ENCODE measurements at places on chromosomes 11 and 22. TPM values are rescaled to one million over a fixed set of nuclear protein-coding genes. Genes with fewer than 3 reads are reported as not detected.

FJX1 gene
- 0.69 TPM for total RNA-seq

HIC2 gene
- 6.1 TPM for total RNA-seq

A4GALT gene
- total RNA-seq = not detected

TTC12 gene
- total RNA-seq = 20.3 TPM

TBX10 gene
- not detected for total RNA-seq

HTR3B gene
- total RNA-seq = not detected

OR52E8 gene
- not detected for total RNA-seq

CARD10 gene
- total RNA-seq = 0.29 TPM

SYT12 gene
- not detected for total RNA-seq

NXPE4 gene
- total RNA-seq = not detected

SCGB2A2 gene
- not detected for total RNA-seq

DNA sequence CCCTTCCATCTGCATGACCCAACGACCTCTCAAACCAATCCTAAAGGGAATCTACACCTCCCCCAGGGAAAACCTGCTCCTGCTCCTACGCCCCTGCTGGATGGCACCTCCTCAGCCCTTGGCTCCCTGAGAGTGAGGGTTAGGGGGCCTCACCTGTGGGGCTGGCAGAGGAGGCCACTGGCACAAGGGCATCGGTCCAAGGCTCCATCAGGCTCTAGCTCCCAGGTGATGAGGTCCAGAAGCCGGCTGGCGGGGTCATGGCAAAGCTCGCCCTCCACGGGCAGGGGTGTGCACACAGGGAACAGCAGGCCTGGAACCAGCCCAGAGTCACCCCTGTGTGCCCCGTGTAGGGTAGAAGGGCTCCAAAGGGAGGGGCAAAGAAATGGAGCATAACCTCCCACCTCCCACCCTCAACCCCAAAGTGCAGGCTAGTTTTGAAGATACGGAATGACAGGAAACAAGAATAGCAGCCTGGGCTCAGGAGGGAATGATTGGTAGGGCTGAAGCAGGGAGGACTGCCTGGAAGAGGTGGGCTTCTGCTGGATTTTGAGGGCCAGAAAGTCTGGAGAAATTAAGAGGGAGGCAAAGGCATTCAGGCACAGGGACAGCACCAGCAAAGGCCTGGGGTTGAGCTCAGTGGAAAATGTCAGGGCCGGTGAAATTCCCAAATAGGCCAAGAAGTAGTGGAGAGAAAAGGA is 42.6 kb downstream of the DKK3 start:
- H3K4me3 ChIP-seq = no peak overlapping the region
- H3K36me3 ChIP-seq = no peaks in the 10 kb centered on the region
- H3K27ac ChIP-seq = no peak overlapping the region
- no peak for DNase-seq

GRCh38 chr22:42769574-42770447 is 49.1 kb upstream of the A4GALT start:
- no peaks in the 10 kb centered on the region for H3K27me3 ChIP-seq
- H3K27ac ChIP-seq = no peak overlapping the region
- DNase-seq = no peak
- no peak overlapping the region for H3K4me3 ChIP-seq

GRCh38 chr11:3041699-3042441 is 15.4 kb downstream of the CARS1 start:
- no peaks in the 10 kb centered on the region for H3K27me3 ChIP-seq
- H3K36me3 ChIP-seq = peaks cover 38% of the 10 kb centered on the region
- peak; percentile 12 for DNase-seq

DNA sequence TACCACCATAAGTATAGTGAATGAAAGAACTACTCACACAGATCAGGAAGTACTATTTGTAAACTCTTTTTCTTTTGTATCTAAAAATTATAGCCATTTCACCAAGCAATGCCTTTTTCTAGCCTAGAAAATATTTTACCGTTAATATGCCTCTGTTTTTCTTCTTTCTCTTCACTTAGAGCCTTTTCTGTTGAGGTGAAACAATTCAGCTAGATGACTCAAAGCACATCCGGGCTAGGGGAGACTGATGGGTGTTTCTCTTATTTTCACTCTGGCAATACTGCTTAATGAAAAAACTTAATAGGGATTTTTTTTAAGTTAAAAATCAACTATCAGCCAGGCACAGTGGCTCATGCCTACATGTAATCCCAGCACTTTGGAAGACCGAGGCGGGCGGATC is 93.3 kb downstream of the SGSM3 start:
- H3K36me3 ChIP-seq = no peaks in the 10 kb centered on the region
- H3K4me1 ChIP-seq = peaks cover 47% of the 10 kb centered on the region
- H3K4me3 ChIP-seq = peak overlapping the region; percentile 83

- H3K4me3 ChIP-seq = no peak overlapping the region
- no peaks in the 10 kb centered on the region for H3K4me1 ChIP-seq
- no peaks in the 10 kb centered on the region for H3K27me3 ChIP-seq
- no peak overlapping the region for H3K27ac ChIP-seq
- H3K36me3 ChIP-seq = no peaks in the 10 kb centered on the region
Measured at GRCh38 chr11:17684550-17684949, 34.8 kb upstream of the MYOD1 start.

DNA sequence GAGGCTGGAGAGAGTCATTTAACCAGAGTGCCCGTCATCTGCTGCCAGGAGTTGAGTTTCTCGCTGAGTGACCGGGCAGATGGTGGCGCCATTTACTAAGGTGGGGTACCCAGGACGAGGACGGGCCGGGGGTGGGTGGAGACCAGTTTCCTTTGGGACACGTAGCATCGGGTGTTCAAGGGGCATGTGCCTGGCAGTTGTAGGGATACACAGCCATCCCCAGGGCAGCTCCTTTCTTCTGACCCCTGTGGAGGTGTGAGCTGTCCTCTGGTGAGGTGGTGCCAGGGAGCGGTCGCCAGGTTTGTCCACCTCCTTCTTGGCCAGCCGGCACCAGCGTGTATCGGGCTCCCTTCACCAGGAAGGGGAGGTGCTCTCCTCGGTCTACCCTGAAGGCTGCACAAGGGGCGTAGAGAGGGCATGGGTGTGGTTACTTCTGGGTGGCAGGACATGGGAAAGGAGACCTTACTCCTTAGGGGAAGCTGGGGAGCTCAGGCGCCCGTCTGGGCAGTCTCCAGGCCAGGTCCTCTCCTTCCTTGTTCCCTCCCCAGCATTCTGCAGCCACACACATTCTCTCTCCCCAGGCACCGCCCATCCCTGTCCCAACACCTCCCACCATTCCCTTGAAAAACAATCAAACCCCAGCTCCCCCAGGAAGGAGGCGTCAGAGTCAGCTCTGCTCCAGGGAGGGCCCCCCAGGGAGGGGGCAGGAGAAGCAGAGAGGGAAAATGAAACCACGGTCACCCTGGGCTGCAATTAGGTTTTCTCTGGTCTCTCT is 10.3 kb upstream of the MB start:
- peak; percentile 30 for DNase-seq
- peaks cover 7% of the 10 kb centered on the region for H3K4me1 ChIP-seq
- no peaks in the 10 kb centered on the region for H3K36me3 ChIP-seq

GRCh38 chr11:132631989-132632388 is 900.3 kb downstream of the OPCML start:
- H3K4me3 ChIP-seq = no peak overlapping the region
- no peak for DNase-seq
- no peaks in the 10 kb centered on the region for H3K4me1 ChIP-seq

GRCh38 chr11:70871881-70872280 is 380.5 kb downstream of the SHANK2 start:
- H3K27ac ChIP-seq = no peak overlapping the region
- DNase-seq = no peak
- H3K27me3 ChIP-seq = no peaks in the 10 kb centered on the region
- H3K36me3 ChIP-seq = no peaks in the 10 kb centered on the region
- no peak overlapping the region for H3K4me3 ChIP-seq

- peak overlapping the region; percentile 84 for H3K27ac ChIP-seq
- no peaks in the 10 kb centered on the region for H3K27me3 ChIP-seq
- peaks cover 10% of the 10 kb centered on the region for H3K36me3 ChIP-seq
- peaks cover 21% of the 10 kb centered on the region for H3K4me1 ChIP-seq
Measured at GRCh38 chr11:119093942-119094815, 7.5 kb downstream of the DPAGT1 start.

- no peak overlapping the region for H3K27ac ChIP-seq
- H3K27me3 ChIP-seq = peaks cover 8% of the 10 kb centered on the region
- no peaks in the 10 kb centered on the region for H3K36me3 ChIP-seq
- no peaks in the 10 kb centered on the region for H3K4me1 ChIP-seq
- no peak for DNase-seq
Measured at GRCh38 chr11:70569618-70569890, 171.2 kb downstream of the CTTN start.

GRCh38 chr11:44775366-44775984 is 48.7 kb downstream of the TSPAN18 start:
- no peaks in the 10 kb centered on the region for H3K27me3 ChIP-seq
- no peaks in the 10 kb centered on the region for H3K4me1 ChIP-seq
- DNase-seq = peak; percentile 40
- no peaks in the 10 kb centered on the region for H3K36me3 ChIP-seq

DNA sequence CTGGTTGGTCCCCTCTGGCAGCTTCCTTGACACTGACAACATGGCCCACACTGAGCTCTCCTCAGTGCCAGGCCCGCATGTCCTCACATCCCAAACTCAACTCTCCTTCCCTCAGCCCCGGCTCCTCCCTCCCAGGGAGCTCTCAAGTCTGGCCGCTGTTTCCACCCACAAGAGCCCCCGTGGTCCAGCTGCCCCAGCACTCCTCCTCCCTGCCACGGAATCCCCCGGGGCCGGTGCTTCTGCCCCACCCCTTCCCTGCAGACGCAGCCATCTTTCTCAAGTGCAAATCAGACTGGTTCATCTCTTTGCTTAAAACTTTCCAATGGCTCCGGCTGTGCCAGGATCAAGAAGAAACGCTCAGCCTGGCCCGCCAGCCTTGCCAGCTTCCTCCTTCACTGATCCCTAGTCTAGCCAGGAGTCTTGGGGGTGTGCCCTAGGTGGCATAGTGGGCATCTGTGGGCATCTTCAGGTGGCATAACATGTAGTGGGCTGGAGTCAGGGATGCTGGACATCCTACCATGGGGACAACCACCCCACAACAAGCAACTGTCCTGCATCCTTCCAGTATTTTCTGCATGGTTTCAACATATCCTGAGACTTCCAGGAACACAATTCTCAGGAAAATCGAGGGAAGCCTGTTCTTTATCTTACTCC is 22.3 kb upstream of the RASL10A start:
- H3K27ac ChIP-seq = no peak overlapping the region
- no peak for DNase-seq

GRCh38 chr11:63590024-63590788 is 24.0 kb downstream of the PLAAT3 start:
- H3K27ac ChIP-seq = no peak overlapping the region
- DNase-seq = no peak
- no peaks in the 10 kb centered on the region for H3K36me3 ChIP-seq
- H3K27me3 ChIP-seq = no peaks in the 10 kb centered on the region
- no peaks in the 10 kb centered on the region for H3K4me1 ChIP-seq

GRCh38 chr11:77182542-77183430 is 54.7 kb downstream of the MYO7A start:
- no peak for DNase-seq
- H3K4me3 ChIP-seq = no peak overlapping the region
- H3K4me1 ChIP-seq = no peaks in the 10 kb centered on the region
- H3K36me3 ChIP-seq = no peaks in the 10 kb centered on the region

GRCh38 chr22:19503869-19504268 is 20.3 kb downstream of the CLDN5 start:
- H3K4me1 ChIP-seq = peaks cover 13% of the 10 kb centered on the region
- no peak overlapping the region for H3K4me3 ChIP-seq
- DNase-seq = no peak
- no peaks in the 10 kb centered on the region for H3K27me3 ChIP-seq
- H3K27ac ChIP-seq = no peak overlapping the region

DNA sequence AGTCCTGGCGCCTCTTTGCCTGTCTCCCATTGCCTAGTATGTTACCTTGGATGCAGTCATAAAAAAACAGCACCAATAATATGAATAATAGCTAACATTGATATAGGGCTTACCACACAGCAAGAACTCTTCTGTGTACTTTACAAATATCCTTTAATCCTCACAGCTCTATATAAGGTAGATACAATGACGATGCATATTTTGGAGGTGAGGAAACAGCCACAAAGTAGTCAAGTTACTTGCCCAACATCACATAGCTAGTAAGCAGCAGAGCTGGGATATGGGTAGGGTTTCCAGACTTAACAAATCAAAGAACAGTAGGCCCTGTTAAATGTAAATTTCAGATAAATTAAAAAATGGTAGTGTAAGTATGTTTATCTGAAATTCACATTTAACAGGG is 128.8 kb downstream of the ST3GAL4 start:
- no peak overlapping the region for H3K4me3 ChIP-seq
- no peak overlapping the region for H3K27ac ChIP-seq
- no peaks in the 10 kb centered on the region for H3K27me3 ChIP-seq
- H3K4me1 ChIP-seq = peaks cover 5% of the 10 kb centered on the region
- no peaks in the 10 kb centered on the region for H3K36me3 ChIP-seq

GRCh38 chr22:50174382-50175190 is 4.1 kb downstream of the PANX2 start:
- no peaks in the 10 kb centered on the region for H3K4me1 ChIP-seq
- H3K4me3 ChIP-seq = no peak overlapping the region
- no peak overlapping the region for H3K27ac ChIP-seq
- H3K36me3 ChIP-seq = no peaks in the 10 kb centered on the region

DNA sequence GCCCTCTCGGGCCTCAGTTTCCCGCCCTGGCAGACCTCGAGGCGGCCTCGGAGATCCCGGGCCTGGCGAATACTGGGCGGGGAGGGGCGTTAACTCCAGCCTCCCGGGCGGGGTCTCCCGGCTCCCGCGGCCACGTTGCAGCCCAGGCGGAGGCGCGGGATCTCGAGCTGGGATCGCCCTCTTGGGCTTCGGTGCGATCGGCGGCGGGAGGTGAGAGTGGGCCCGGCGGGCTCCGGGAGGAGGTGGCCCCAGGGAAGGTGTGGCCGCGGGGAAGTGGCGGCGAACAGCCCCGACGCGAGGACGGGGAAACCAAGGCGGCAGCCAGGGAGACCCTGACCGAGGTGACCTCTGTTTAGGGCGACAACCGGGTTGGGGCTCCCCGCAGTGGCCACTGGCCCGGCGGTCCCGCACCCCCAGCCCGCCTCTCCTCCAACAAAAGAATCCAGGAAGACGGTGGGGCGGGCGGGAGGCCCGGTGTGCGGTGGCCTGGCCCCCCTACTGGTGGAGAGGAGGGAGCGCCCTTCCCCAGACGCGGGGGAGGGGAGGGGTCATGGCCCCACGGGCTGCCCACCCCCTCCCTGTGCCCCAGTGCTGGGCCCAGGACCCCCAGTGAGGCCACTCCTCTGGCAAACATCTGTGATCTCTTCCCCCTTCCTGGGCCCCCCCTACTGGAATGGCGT is at the start of gene PHETA2:
Gene PHETA2, plus strand, starts transcription at position 117 of the 680 bp plus-strand sequence. CDS start 3,046 bp downstream, outside the sequence.
- H3K27ac ChIP-seq = peak within 1 kb of the TSS; percentile 31
- peak within 1 kb of the TSS; percentile 39 for H3K4me3 ChIP-seq
- H3K27me3 ChIP-seq = no peaks in the 10 kb centered on the region
- DNase-seq = peak; percentile 41

DNA sequence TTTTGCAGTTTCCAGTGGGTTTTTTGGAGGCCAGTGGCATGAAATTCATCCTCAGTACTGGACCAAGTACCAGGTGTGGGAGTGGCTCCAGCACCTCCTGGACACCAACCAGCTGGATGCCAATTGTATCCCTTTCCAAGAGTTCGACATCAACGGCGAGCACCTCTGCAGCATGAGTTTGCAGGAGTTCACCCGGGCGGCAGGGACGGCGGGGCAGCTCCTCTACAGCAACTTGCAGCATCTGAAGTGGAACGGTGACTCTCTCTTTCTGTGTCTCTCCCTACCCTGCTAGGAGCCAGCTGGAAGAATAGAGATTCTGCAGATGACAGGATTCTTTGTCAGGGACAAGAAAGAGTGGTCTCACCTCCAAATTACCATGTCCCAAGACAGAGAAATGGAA is 25.5 kb downstream of the EHF start:
- no peak overlapping the region for H3K27ac ChIP-seq
- H3K27me3 ChIP-seq = no peaks in the 10 kb centered on the region
- H3K36me3 ChIP-seq = no peaks in the 10 kb centered on the region
- peaks cover 22% of the 10 kb centered on the region for H3K4me1 ChIP-seq

Measured in CD8-positive, alpha-beta memory T cell (primary cell).